ENCODE measurements at places on chromosomes 12 and 14. TPM values are rescaled to one million over a fixed set of nuclear protein-coding genes. Genes with fewer than 3 reads are reported as not detected.

GRCh38 chr14:101134851-101135433 lies 231.4 kb upstream of the RTL1 start:
- DNase-seq: no peak

DNA sequence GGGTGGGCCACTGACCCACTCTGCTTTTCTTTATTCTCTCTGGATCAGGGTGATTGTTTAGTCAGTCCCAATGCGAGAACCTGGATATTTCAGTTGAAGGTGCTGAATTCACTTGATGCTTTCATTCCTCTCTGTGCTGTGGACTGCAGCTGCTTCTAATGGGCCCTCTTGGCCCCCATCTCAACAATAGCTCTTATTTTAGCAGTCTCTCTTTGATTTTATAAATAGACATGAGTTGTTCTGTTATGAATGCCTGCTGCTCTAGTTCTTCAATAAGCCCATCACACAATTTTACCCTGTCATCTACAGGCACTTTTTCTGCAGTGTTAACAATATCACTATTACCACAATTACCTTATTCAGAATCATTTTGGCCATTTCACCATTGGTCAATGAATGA lies 54.1 kb upstream of the YARS2 start:
- no peak for DNase-seq

DNA sequence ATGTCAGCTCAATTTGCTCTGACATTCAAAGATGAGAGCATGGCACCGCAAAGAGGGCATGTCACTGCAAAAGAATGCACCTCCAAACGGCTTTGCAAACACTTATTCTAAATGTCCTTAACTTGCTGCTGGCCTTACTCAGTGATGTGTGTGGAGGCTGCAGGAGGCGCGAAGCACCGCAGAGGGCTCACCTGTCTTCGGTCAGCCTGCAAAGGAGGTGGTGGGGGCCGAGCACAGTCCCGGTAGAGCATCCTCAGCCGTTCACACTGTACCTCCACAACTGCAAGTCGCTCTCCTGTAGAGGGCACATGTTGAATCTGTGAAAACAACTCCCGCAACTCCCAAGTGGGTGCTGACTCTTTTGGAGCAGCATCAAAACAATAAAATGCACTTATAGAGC lies 93.8 kb downstream of the TRAFD1 start:
- no peak for DNase-seq

GRCh38 chr12:113755098-113755497 lies 211.0 kb downstream of the RBM19 start:
- DNase-seq: no peak

Gene KRT82
- total RNA-seq: not detected

Data from ascending aorta (tissue), 2 donors.